ENCODE measurements at places on chromosomes 12 and 14.

- no peak for DNase-seq
Observed at GRCh38 chr12:49966511-49967041, 4.9 kb downstream of the AQP5 start.

GRCh38 chr14:65565948-65566347 is 153.4 kb downstream of the FUT8 start:
- DNase-seq = no peak

GRCh38 chr12:92928421-92928961 is 604 bp downstream of the EEA1 start:
- DNase-seq = peak; percentile 61

- no peak for DNase-seq
Observed at GRCh38 chr14:54614296-54614695, 47.4 kb downstream of the SAMD4A start.

DNA sequence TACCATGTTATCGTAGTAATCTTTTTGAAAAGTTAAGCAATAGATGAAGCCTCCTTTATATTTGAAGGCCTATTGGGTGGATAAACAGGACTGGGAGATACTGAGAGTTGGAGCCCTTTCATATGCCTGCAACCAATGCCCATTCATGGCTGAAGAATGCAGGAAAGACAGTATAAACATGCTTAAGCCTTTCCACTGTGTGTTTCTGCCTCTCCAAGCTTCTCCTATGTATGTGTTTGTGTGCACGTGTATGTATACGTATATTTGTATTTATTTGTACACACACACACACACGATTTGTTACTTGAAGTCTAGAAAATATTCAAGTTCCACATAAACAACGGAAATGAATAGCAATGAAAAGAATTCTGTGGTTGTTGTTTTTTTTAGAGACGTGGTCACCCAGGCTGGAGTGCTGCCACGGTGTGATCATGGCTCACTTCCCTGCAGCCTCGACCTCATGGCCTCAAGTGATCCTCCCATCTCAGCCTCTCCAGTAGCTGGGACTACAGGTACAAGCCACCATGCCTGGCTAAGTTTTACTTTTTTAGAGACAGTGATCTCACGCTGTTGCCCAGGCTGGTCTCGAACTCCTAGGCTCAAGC is 1453.5 kb downstream of the AACS start:
- no peak for DNase-seq

DNA sequence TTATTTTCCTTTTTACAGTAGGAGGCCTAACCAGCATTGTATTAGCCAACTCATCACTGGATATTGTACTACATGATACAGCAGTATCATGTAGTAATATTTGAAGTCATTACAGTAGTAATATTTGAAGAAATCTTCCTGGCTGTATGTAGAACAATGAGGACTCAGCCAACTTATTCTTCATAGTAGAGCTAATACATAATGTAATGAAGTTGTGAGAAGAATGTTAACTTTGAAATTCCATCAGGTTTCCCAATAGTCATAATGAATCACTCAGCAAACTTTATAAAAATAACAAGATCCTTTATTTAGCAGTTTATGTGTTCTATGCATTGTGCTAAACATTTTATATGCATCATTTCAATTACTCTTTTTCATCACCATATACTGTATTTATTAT is 61.8 kb downstream of the LRRK2 start:
- no peak for DNase-seq

DNA sequence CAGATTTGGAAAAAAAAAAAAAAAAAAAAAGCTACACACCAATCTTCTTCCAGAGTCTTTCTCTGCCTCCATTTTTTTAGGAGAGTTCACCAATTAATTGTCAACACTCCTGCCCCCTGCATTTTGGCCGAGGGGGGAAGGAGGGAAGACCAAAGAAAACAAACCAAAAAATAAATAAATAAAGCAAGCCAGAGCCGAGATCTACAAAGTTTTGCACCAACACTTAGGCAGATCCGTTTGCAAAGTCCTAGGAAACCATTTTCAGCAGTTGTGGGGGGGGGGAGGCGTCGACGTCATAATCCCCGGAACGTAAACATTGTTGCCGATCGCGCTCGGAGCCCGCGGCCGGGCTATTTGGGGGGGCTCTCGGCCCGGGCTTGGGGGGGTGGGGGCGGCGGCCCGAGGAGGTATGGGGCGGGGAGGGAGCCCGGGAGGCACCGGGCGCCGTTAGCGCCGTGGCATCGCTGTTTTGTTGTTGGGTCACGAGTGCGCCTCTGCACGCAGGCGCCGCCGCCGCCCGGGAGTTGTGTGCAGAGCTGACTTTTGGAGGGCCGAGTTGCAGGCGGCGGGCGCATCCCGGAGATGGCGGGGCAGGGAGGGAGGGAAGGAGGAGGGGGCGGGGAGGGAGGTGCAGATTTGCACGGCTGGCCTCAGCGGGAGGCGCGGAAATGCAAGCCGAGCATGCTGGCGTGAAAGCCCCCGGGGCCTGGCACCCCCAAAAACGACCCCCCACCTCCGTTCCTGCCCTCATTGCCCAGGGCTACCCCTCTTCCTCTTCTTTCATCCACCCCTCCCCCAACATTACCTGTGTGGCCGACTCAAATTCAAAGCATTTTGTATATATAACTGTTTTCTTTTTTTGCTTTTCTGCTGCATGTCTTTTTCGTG is 598 bp downstream of the KDM2B start:
- peak; percentile 83 for DNase-seq

DNA sequence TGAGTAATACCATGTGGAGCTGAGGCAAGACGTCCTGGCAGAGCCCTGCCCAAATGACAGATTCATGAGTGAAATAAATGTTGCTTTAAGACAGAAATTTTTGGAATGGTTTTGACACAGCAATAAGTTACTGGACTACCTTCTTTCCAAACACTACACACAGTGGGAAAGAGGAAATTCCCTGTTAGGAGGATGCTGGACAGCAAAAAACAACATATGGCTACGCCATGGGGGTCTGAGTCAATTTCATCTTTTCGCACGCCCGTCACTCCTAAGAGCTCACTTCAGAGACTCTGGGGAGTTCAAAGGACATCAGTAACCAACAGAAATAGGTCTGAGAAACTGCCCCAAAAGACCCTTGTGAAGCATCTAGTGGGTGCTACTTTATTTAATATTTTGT is 55.4 kb downstream of the TMEM132C start:
- no peak for DNase-seq

- DNase-seq = no peak
Observed at GRCh38 chr12:75766263-75767160, 255.1 kb upstream of the KRR1 start.

GRCh38 chr12:20003252-20003651 is 365.1 kb upstream of the PDE3A start:
- no peak for DNase-seq

GRCh38 chr12:23098517-23098916 is 473.5 kb downstream of the ETNK1 start:
- no peak for DNase-seq

Data from CD8-positive, alpha-beta T cell (primary cell).